Activated CD4-positive, CD25-positive, alpha-beta regulatory T cell (primary cell): ENCODE measurements at places on chromosomes 11 and 22.

DNA sequence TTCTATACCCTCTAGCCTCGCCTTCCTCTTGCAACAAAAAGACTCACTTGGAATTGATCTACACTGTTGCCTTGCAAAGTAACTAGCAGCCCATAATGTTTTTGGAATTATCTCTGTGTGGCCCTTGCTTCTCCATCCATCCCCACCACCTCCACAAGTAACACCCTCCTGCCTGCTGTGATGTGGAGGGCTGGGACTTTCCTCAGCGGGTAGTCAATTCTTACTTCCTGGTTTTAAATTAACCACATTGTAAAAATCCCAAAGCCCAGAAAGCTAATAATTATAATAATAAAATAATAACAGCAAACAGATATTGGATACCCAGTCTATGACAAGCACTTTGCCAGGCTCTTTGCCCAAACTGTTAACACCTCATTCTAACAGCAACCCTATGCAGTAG, 40.8 kb upstream of the GALNT18 start:
- DNase-seq, result no peak

DNA sequence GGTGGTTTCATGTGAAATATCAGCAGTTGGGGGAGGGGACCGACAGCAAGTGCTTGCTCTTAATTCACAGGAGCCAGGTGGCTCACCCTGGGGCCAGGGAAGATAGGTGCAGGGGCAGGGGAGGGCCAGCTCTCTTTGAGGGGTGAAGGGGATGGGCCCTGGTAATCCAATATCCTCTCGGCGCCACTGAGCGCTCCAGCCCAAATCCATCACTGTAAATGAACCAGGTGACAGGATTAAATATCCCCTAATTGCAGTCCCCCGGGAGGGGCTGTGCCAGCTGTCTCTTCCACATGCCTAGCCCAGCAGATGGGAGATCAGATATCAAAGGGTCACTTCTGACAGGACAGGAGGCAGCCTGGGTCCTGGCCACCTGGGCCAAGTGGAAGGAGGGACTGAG, 531.8 kb upstream of the CADM1 start:
- no peak for DNase-seq

DNA sequence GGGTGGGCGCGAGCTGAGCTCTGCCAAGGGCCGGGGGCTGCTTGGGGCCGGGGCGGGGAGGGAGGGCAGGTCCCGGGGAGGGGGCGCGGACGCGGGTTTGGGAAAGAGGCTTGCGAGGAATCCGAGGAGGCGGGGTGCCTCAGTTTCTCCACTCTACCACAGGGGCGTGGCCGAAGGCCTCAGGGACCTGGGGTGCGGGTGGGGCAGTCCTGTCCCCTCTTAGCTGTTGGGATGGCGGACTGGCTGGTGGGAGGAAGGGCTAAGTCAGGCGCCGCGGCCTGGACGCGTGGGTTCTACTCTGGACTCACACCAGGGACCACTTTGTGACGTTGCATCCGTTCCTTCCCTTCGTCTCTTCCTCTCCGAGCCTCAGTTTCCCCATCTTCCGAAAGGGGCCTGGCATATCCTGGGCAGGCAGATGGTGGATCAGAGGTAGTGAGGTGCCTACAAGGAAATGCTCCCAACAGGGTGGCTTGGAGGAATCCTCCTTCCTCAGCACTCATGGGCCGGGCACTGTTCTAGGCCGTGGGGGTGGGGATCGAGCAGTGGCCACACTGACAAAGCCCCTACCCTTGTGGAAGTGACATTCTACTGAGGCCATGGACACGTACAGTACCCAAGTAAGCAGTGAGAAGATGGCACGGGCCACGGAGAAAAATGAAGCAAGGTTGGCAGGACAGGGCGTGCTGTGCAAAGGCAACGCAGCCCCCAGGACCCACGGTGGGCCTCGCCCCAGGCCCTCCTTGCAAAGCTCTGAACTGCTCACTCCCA, 13.2 kb downstream of the IGLL1 start:
- DNase-seq, result no peak

DNA sequence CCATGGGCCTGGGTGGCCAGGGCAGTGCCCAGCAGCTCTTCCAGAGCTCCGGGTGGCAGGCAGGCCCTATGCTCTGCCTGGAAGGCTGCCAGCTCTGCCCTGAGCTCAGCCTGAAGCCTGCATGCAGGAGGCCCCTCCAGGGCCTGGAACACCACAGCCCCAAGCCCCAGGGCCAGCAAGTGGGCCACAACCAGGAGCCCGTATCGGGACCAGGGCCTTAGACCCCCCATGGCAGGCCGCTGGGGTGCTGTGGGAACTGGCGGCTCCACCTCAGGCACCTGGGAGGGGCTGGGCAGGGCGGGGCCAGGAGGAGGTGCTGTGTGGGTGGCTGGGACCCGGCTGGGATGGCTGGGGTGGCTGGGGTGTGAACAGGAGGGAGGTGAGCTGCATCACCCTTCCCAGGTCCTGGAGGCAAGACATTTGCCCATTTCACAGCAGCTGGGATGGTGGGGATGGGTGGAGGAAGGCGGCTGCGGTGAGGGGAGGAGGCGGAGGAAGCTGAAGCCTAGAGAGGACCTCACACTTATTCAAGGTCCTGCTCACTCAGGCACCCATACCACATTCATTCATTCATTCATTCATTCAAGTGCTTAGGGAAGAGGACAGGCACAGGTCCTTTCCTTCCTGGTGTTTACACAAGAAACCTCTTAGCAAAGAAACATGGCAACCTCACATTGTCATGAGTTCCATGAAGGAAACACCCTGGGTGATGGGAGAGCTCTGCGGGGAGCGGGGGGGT, at the start of gene KCNK7:
KCNK7 (minus strand) TSS at position 258 of the 739 bp plus-strand sequence; CDS start at position 230, 28 bp downstream.
- no peak for DNase-seq

DNA sequence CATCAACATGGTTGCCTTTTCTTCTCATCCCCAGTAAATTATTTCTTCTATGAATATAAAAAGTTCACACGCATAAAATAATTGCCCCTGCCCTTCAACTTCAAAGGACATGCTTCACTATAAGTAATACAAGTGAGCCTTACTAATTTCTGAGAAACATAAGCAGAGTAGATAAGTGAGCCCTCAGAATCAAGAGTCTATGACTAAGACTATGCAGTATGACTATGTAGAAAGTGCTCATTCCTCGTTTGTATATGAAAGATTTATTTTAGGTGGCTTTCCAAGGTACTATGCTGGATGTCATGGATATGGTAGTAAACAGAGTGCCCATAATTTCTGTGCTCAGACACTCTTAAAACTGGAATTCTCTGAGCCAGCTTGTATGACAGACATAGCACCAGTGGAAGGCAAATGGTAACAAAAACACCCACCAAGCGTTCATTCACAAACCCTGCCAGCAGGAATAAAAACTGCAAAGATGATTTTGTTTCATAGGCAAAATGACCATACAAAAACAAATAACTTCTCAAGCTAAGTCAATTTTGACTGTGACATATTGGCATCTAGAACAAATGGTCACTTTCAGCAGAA, 189.8 kb downstream of the CADM1 start:
- DNase-seq, result no peak
